ENCODE measurements at places on chromosomes 5 and 9. TPM values are rescaled to one million over a fixed set of nuclear protein-coding genes. Genes with fewer than 3 reads are reported as not detected.

- DNase-seq: no peak
Measured at GRCh38 chr9:26650325-26650724, 242.3 kb downstream of the CAAP1 start.

DNA sequence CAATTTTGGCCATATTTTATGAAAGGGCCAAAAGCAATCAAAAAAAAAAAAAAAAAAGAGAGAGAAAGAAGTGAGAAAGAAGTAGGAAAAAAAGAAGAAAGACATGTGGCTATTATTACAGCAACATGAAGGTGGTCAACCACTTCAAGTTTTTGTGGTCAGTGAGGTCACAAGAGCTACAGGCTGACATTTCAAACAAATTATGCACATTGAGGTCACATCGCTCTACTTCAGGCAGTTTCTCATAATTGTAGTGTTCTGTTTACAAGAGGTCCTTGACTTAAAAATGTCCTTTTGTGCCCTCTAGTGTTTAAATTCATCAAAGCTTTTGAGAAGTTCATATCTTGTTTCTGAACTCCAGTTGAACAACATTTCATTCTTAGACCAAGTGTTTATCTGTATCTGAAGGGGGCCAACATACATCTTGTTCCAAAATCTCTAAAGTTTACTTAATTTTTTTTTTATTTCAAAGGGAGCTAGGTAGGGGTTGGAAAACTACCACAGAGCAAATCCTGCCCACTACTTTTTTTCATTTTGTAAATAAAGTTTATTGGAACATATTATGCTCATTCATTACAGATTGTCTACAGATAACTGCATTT lies 513.1 kb downstream of the PDE4D start:
- no peak for DNase-seq

DNA sequence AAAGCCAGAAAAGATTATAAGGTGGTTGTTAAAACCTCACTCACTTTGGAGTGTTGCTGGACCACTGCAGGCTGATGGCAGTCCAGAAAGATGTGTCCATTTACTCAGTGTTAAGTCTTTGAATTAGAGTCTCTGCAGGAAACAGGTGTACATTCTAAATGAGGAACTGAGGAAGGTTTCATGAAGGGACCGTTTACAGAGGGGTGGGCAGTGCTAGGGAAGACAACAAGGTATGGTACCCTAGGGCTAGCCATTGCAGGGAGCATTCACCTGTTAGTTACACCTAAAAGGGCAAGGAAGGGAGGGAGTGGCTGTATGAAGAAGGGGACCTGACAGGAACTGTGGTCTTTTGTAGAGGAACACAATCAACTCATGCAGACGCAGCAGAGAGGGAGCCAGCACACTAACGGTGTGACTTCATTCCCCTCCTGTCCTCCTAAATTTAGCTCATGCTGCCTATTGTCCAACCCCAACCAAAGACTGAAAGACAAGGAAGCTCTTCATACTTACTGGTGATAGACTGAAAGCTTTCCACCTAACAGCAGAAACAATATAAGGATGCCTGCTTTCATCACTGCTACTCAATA lies 32.2 kb upstream of the PAX5 start:
- DNase-seq: no peak

The GPR150 gene
- 0.08 TPM for total RNA-seq

- no peak for DNase-seq
Measured at GRCh38 chr5:82931110-82931509, 146.1 kb downstream of the TMEM167A start.

- DNase-seq: no peak
Measured at GRCh38 chr5:134590992-134591659, 41.5 kb downstream of the SAR1B start.

- DNase-seq: peak; percentile 27
Measured at GRCh38 chr9:93671020-93671338, 94.6 kb downstream of the PHF2 start.

The CDKN2B gene
- 1.3 TPM for total RNA-seq

GRCh38 chr5:138789771-138790242 lies 36.6 kb downstream of the CTNNA1 start:
- DNase-seq: no peak

GRCh38 chr5:122704247-122705036 lies 70.4 kb upstream of the SNX2 start:
- no peak for DNase-seq

DNA sequence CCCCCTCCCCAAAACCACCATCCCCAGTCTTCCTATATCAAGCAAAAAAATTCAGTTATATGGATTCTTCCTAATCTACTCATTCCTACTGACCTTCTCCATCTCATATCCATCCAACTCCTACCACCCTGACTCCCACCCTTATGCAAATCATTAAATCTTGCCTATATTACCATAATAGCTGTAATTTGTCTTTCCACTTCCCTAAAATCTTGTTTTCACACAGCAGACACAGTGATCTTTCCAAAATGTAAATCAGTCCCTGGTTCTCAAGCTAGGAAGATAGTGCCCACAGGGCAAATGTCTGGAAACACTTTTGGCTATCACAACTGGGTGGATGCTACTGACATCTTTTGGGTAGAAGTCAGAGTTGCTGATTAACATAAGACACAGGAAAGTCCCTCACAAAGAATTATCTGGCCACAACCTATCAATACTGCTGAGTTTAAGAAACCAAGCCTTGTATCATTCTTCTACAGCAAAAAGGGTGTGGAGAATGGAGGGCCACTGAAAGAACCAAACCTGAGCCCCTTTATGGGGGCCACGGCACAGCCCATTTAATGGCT lies 1.4 kb downstream of the SRA1 start:
- DNase-seq: no peak

GRCh38 chr5:169527066-169527465 lies 56.5 kb upstream of the SPDL1 start:
- no peak for DNase-seq

DNA sequence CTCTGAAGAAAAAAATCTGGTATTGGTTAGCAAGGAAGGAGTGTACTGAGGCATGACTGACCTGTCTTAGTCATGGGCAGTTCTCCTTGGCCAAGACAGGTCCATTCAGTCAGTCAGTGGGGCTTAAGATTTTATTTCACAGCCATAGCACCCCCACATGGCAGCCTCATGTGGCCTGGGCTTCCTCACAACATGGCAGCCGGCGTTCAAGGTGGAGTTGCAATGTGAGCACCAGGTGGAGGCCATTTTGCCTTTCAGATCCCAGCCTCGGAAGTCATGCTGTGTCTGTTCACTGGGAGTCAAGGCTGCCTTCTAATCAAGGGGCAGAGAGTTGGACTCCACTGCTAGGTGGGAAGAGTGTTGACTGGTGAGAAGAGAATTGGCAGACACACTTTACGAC lies 10.3 kb upstream of the CARD19 start:
- DNase-seq: no peak

The SV2C gene
- total RNA-seq: not detected

DNA sequence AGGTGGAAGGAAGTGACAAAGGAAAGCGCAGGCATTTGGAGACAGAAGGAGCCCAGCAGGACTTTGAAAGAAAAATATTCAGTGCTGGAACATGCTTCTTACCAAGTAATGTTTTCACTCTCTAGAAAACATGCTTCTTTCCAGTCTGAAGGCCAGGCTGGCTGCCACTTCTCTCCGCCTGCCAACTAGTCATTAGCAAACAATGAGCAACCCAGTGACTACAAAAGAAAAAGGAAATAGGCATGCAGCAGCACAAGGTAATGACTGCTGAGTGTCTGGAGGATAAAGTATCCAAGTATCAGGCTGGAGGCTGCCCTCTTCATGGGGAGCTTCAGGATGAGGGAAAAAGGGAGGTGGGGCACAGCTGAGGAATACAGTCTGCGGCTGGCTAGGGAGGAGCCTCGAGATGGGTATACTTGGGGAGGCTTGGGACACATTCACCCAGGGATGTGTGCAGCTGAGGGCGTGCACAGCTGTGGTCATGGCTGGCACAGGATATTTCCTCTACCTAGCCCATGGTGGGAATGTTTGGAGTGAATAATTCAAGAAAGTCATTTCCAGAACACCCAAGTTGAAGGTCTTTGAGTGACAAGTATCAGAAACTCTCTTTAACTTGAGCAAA lies 161.5 kb upstream of the KIF2A start:
- DNase-seq: no peak

The PCDHGA1 gene
- 0.05 TPM for total RNA-seq

- no peak for DNase-seq
Measured at GRCh38 chr9:21995666-21996398, 1.2 kb downstream of the CDKN2B-AS1 start.

- no peak for DNase-seq
Measured at GRCh38 chr9:123081824-123082223, 48.4 kb downstream of the GPR21 start.

GRCh38 chr9:98708103-98708932 lies 417 bp downstream of the GABBR2 start:
- DNase-seq: no peak

The MGAT1 gene
- 73.6 TPM for total RNA-seq

DNA sequence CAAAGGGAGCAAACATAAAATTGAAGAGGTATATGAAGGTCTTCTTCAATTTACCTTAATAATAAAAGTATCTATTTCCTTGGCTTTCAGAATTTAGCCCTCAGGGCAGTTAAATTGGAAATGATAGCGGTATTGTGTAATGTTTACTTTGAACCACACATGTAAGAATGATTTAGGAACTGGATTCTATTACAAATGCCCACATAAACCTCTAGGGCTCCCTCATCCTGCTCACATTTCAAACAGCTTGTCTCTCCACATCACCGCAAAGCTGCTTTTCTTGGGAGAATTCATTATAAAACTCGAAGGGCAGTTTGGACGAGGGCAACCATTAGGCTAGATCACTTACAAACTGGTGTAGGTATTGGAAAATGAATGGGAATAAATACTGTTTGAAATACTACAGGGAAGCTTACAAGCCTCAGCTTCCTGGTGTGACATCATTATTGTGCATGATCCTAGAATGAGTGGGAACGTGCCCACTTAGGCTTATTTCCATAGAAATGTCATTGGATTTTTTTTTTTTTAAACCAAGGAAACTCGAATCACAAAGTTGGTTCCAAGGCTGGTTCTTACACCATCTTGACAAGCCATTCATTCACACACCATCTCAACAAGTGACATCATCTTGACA lies 47.3 kb downstream of the MTRR start:
- no peak for DNase-seq

GRCh38 chr9:87263291-87263690 lies 234.4 kb upstream of the DAPK1 start:
- DNase-seq: no peak

- DNase-seq: no peak
Measured at GRCh38 chr5:131210151-131210510, 39.4 kb downstream of the LYRM7 start.

- DNase-seq: no peak
Measured at GRCh38 chr5:109506556-109506955, 96.8 kb upstream of the PJA2 start.

The INSL6 gene
- total RNA-seq: not detected

DNA sequence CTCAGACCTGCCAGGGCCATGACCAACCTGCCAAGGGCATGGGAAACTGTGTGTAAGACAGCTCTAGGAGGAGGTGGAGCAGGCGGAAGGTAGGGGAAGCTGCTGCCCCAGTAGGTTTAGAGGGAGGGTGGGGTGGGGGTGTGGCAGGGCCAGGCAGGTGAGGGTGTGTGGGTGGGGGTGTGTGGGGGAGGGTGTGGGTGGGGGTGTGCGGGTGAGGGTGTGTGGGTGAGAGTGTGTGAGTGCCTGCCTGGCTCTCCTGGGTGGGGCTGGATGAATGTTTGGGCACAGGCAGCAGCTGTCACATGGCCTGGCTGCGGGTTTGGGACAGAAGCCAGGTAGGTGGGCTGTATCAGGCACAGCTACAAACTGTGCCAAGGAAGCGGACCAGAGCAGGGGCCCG lies 8.8 kb upstream of the N4BP3 start:
- DNase-seq: no peak

The GLDC gene
- total RNA-seq: 55.9 TPM

The RAPGEF6 gene
- total RNA-seq: 16.1 TPM

DNA sequence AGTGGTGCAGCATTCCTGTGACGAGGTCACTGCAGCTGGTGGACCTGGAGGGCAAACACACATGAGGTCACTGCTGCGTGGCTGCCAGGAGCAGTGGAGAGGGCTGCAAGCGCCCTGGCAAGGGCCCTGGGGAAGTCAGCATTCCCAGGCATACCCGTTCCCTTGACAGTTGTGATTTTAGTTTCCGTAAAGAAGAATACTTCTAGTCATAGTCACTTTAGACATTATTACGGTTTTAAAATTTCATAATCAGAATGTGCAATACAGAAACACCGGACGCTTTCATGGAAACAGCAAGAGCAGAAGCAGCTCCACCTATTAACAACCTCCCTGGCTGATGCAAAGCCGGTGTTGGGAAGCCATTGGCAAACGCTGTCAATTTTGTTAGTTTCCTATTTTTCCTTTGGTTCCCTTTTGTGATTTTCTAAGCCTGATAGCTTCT lies 129.8 kb downstream of the GADD45G start:
- DNase-seq: no peak

The ZNF474 gene
- total RNA-seq: 0.23 TPM

The IER5L gene
- 3.0 TPM for total RNA-seq

DNA sequence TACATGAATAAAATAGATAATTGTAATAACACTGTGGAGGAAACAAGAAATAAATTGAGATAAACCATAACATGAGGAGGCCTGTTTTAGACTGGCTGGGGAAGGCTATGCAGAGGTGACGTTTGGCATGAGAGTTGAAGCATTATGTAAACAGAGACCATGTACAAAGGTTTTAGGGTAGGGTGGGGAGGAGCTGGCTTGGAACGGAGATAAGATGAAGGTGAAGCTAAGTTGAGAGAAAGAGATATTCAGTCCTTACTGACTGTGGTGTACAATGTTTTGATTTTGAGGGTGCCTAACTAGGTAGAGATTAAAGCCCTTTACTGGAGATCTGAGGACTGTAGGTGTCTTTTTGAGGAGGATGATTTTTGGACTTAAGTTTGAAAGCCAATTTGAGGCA lies 17.8 kb downstream of the MAN2A1 start:
- DNase-seq: no peak

- no peak for DNase-seq
Measured at GRCh38 chr5:4366628-4367027, 771.0 kb downstream of the IRX1 start.

DNA sequence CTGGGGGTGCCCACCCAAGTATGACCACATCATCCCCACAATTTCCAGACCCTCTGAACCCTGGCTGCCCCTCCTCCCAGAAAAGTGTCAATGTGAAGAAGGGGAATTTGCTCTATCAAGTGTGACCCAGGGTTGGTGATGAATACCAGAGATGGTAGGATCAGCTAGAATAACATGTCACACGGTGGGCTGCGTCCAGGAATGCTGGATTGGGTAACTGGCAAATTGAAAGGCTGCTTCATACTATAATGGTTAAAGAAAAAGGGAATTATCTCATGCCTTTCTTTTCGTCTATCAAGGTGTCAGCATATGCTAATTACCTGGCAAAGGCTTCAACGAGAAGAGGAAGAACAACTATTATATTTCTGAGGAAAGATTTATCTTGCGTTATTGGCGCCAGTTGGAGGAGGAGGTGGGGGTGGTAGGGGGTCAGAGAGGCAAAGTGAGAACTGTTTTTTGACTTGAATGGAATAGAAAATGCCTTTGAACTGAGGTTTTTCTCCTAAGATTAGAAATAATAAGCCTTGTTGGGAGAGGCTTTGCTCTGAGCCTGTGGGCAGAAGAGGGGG lies 27.8 kb upstream of the ARAP3 start:
- no peak for DNase-seq

The KIF4B gene
- total RNA-seq: 0.17 TPM

The FAM151B gene
- total RNA-seq: 2.0 TPM
